ENCODE measurements at places on chromosomes 5 and 9. TPM values are rescaled to one million over a fixed set of nuclear protein-coding genes. Genes with fewer than 3 reads are reported as not detected.
A peak's percentile ranks its signal among the peaks of the same experiment; 100 is the strongest.

- no peak overlapping the region for H3K27ac ChIP-seq
- no peak for DNase-seq
- H3K4me3 ChIP-seq, result no peak overlapping the region
- H3K27me3 ChIP-seq, result no peaks in the 10 kb centered on the region
- H3K4me1 ChIP-seq, result peaks cover 9% of the 10 kb centered on the region
Observed at GRCh38 chr5:178313316-178313715, 80.7 kb upstream of the PHYKPL start.

DNA sequence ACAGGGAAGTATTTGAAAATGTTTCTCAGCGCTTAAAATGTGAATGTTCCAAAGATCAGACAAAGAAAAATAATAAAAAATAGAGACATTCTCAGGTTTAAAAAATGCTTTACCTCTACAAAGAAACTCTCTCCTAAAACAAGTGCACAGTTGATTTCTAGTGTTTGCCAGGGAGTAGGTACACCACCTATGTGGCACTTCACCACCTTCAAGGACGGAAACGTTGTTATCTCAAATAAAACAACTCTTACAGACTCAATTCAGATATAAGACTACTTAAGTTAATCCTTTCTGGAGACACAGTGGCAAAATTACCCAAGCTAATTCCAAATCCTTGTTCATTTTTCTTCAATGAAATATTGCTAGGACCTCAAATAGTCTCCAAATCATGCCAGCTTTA lies 286.4 kb upstream of the ISL1 start:
- H3K27me3 ChIP-seq, result no peaks in the 10 kb centered on the region
- H3K4me1 ChIP-seq, result no peaks in the 10 kb centered on the region
- no peak overlapping the region for H3K4me3 ChIP-seq
- H3K27ac ChIP-seq, result no peak overlapping the region
- no peak for DNase-seq

- H3K27ac ChIP-seq, result no peak overlapping the region
- H3K36me3 ChIP-seq, result no peaks in the 10 kb centered on the region
- no peak overlapping the region for H3K4me3 ChIP-seq
- no peak for DNase-seq
Observed at GRCh38 chr5:2213121-2213730, 330.5 kb upstream of the IRX4 start.

DNA sequence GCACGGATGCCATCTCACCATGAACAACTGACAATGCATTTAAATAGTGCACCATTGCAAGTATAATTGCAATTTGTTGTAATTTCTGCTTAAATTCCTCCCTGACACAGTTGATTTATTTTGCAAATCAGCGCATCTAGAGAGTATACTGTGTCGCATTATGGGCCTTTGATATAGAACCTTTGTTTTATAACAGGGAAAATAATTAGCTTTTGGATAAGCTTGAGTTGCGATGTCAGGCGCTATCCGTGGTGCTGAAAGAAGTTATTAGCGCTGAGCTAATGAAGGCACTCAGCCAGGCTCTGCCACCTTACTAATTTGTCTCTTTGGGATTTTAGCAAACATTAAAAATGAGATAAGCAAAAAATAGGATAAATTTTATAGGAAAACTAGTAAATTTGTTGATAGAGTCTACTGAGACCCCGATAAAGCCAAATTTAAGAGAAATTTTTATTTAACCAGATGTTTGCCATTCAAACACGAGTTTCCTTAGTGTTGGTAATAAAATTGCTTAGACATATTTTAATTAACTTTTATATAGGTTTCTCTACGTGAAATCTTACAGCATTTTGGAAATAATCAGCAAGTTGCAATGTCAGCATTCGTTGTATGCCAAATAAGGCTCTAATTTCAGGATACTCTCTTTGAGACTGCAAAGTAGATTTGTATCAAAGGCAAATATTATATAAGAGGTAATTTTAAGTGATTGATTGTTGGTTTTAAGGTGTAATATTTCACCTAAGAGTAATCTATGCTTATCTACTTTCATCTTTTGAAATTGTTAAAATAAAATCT lies 355.5 kb downstream of the TLR4 start:
- no peaks in the 10 kb centered on the region for H3K27me3 ChIP-seq
- H3K36me3 ChIP-seq, result no peaks in the 10 kb centered on the region
- peak; percentile 72 for DNase-seq
- H3K4me1 ChIP-seq, result no peaks in the 10 kb centered on the region
- no peak overlapping the region for H3K27ac ChIP-seq

DNA sequence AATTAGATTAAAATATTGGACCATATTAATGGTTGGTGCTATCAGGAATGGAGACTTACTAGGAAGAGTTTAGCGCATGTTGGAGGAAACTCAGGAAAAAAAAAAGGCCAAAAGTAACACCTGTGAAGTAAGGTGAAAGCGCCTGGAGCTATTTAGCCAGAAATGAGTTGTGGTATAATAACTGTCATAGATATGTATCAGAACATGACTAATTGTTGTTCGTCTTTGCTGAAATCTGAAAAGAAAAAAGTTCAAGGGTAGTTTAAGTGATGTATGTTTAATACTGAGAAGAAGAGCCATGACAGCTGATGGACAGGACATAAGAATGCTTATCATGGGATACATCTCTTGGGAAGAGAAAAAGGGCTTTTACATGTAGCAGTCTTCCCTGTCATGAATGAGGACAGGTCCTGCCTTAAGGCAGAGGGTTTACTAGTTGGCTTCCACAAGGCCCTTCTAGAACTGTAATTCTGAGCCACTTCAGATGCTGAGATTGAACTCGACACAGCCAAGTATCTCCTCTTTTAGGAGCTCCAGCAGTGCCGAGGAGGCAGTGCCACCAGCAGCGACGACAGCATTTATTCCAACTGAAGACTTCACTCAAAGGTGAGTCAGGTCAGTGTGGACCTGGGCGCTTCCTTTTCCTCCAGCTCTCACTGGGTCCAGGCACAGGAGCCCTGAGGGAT lies 940 bp upstream of the CAMK4 start:
- DNase-seq, result peak; percentile 6
- H3K4me3 ChIP-seq, result peak overlapping the region; percentile 78
- peaks cover 57% of the 10 kb centered on the region for H3K27me3 ChIP-seq
- no peak overlapping the region for H3K27ac ChIP-seq

DNA sequence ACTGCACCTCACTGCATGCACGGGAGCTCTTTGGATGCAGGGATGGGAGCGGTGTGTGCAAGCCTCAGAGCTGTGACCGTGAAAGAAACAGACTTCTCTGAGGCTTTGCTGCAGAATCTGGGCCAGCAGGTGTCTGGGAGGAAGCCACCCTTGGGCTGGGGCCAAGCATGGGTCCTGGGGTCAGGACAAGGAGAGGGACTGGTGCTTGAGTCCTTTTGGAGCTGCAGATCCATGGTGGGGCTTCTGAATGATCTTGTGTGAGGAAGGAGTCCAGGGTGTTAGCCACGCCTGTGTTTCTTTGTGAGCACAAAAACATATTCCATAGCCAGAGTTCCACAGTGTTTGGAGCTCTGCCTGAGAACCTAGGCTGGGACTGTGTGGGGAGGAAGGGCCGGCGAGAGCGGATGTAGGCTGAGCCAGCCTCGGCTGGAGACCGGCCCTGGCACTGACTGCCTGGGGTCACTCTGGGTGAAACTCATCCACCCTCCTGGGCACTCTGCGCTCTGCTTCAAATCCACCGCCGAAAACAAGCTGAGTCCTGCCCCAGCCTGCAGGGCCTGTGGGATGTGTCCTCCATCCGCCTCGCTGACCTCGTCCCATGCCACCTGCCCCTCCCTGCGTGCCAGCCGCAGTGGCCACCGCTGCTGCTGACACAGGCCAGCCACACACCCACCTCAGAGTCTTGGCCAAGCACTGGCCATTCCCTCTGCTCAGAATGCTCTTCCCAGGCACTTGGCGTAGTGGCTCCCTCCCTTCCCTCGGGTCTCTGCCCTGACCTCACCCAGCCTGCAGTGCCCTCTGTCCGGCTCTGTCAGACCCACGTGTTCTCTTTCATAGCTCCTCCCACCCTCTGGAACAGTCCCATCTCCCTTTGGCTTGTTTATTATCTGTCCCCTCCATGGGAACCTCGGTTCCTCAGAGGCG lies 26.7 kb downstream of the ERGIC1 start:
- peaks cover 29% of the 10 kb centered on the region for H3K4me1 ChIP-seq
- DNase-seq, result no peak
- H3K27me3 ChIP-seq, result no peaks in the 10 kb centered on the region
- no peaks in the 10 kb centered on the region for H3K36me3 ChIP-seq
- H3K27ac ChIP-seq, result peak overlapping the region; percentile 98

- DNase-seq, result no peak
- H3K4me1 ChIP-seq, result no peaks in the 10 kb centered on the region
- H3K27me3 ChIP-seq, result no peaks in the 10 kb centered on the region
- no peak overlapping the region for H3K4me3 ChIP-seq
- H3K36me3 ChIP-seq, result no peaks in the 10 kb centered on the region
- H3K27ac ChIP-seq, result no peak overlapping the region
Observed at GRCh38 chr9:120741701-120742100, 27.4 kb upstream of the MEGF9 start.

DNA sequence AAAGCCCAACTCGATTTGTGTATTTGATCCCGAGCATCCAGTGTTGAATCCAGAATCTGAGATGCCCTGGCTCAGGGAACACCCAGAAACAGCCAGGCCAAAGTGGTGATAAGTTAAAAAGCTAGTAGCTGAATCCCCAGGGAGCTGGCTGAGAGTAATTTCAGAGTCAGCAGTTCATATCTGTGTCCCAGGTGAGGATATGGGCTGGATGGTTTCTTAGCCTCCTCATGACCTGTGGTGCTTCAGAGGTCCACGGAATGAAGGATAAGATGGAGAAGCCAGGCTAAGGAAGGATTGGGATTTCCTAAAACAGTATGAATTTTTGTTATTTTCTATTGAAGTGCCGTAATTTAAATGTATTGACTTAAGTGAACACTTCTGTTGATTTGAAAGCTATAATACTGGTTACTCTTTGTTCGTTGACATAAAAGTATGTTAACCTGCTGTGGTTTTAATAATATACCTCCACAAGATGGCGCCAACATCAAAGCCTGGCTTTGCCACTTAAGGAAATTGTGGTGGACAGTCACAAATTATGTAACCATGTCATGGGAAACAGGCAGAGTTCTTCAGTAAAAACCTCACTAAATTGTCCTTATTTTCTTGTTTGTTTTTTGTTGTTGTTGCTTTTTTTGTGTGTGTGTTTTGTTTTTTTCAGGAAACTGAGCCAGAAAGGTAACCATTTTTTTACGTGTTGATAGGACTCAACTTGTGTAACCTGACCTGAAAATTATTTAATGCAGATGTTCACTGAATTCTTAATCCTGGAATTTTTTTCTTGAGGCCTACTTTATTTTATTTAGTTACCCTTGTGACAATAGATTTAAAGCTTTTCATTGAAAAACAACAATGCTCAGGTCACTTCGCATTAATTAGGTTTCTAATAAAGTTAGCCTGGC lies 11.4 kb downstream of the MTAP start:
- no peaks in the 10 kb centered on the region for H3K36me3 ChIP-seq
- no peaks in the 10 kb centered on the region for H3K4me1 ChIP-seq
- no peak overlapping the region for H3K4me3 ChIP-seq
- H3K27me3 ChIP-seq, result no peaks in the 10 kb centered on the region
- no peak overlapping the region for H3K27ac ChIP-seq
- peak; percentile 91 for DNase-seq

- H3K4me3 ChIP-seq, result no peak overlapping the region
- H3K36me3 ChIP-seq, result no peaks in the 10 kb centered on the region
- H3K4me1 ChIP-seq, result no peaks in the 10 kb centered on the region
- no peak overlapping the region for H3K27ac ChIP-seq
Observed at GRCh38 chr9:121055642-121056143, 5.6 kb upstream of the C5 start.

DNA sequence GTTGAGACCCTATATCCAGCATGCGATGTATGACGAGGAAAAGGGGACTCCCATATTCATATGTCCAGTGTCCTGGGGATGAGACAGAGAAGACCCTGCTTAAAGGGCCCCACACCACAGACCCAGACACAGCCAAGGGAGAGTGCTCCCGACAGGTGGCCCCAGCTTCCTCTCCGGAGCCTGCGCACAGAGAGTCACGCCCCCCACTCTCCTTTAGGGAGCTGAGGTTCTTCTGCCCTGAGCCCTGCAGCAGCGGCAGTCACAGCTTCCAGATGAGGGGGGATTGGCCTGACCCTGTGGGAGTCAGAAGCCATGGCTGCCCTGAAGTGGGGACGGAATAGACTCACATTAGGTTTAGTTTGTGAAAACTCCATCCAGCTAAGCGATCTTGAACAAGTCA lies 17.1 kb downstream of the BTNL3 start:
- H3K36me3 ChIP-seq, result no peaks in the 10 kb centered on the region
- H3K4me1 ChIP-seq, result no peaks in the 10 kb centered on the region
- no peak for DNase-seq
- H3K4me3 ChIP-seq, result no peak overlapping the region

GRCh38 chr9:92115071-92115858 lies at the start of gene SPTLC1:
Gene SPTLC1 (minus strand): TSS chr9:92115413. CDS start chr9:92115370, 43 bp downstream.
- no peaks in the 10 kb centered on the region for H3K36me3 ChIP-seq
- H3K4me1 ChIP-seq, result peaks cover 9% of the 10 kb centered on the region
- H3K27me3 ChIP-seq, result no peaks in the 10 kb centered on the region
- H3K27ac ChIP-seq, result peak within 1 kb of the TSS; percentile 88
- DNase-seq, result peak; percentile 98

- H3K4me1 ChIP-seq, result no peaks in the 10 kb centered on the region
- no peaks in the 10 kb centered on the region for H3K36me3 ChIP-seq
- H3K4me3 ChIP-seq, result no peak overlapping the region
- H3K27ac ChIP-seq, result no peak overlapping the region
- no peak for DNase-seq
Observed at GRCh38 chr5:72328172-72328571, 8.0 kb downstream of the PTCD2 start.

DNA sequence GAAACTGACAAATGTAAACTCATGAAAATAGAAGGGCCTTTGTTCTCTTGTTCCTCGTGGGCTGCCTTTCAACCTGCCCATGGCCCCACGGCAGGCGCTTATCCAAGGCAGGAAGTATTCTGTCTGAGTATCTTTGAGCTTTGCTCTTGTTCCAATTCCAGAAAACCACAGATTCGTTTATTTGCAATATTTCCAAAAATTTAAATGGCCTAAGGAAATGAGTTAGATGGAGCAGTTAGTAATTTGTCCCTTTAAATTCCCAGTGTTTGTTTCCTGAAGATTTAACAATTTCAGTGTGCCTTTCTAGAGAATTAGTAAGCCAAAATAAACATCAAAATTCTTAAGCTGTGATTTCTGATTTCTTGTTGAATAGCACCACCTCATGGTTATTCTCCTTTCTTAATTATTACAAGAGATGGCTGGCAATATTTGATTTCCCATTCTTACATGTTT lies 299.4 kb upstream of the RASA1 start:
- H3K4me1 ChIP-seq, result no peaks in the 10 kb centered on the region
- no peaks in the 10 kb centered on the region for H3K27me3 ChIP-seq
- H3K36me3 ChIP-seq, result no peaks in the 10 kb centered on the region
- DNase-seq, result peak; percentile 51

GRCh38 chr5:7850395-7851239 lies at the start of gene CFAP90:
Gene CFAP90 (minus strand): TSS chr5:7851133. CDS start chr5:7851021, 112 bp downstream.
- no peaks in the 10 kb centered on the region for H3K27me3 ChIP-seq
- DNase-seq, result peak; percentile 89
- H3K36me3 ChIP-seq, result no peaks in the 10 kb centered on the region
- H3K4me3 ChIP-seq, result peak within 1 kb of the TSS; percentile 85
- no peaks in the 10 kb centered on the region for H3K4me1 ChIP-seq
- peak within 1 kb of the TSS; percentile 19 for H3K27ac ChIP-seq

GRCh38 chr5:153794327-153794726 lies 244.4 kb downstream of the FAM114A2 start:
- no peaks in the 10 kb centered on the region for H3K27me3 ChIP-seq
- no peak overlapping the region for H3K27ac ChIP-seq
- DNase-seq, result no peak
- H3K4me3 ChIP-seq, result no peak overlapping the region

- DNase-seq, result no peak
- no peak overlapping the region for H3K27ac ChIP-seq
- H3K4me1 ChIP-seq, result no peaks in the 10 kb centered on the region
- H3K27me3 ChIP-seq, result no peaks in the 10 kb centered on the region
- H3K4me3 ChIP-seq, result no peak overlapping the region
Observed at GRCh38 chr9:21919377-21920362, 74.5 kb downstream of the CDKN2A start.

Gene RAB3C
- total RNA-seq, result 5.2 TPM

Gene CAMK2A
- 0.88 TPM for total RNA-seq

Gene SGCD
- 8.0 TPM for total RNA-seq

Gene PCDHB3
- total RNA-seq, result 4.1 TPM

Gene PCDHGA1
- 0.33 TPM for total RNA-seq

Data from hepatocyte (in vitro differentiated cells).